ENCODE measurements at places on chromosomes 11 and 22.

DNA sequence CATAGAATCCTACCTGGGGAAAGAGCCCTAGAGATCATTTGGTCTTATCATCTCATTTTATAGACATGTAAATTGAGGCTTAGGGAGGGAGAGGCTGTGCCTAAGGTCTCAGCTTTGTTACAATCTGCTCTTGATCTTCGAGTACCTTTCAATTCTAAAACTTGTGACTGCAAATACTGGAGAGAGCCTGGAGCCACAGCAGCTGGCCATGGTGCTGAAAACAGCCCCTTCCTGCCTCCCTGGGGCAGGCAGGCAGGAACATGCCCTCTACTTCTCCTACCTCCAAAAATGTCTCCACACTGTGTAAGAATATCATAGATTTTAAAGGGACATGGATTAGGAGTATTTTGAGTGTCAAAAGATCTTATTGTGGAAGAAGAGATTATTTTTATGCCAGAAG is 52.2 kb downstream of the C22orf42 start:
- peak; percentile 14 for DNase-seq

DNA sequence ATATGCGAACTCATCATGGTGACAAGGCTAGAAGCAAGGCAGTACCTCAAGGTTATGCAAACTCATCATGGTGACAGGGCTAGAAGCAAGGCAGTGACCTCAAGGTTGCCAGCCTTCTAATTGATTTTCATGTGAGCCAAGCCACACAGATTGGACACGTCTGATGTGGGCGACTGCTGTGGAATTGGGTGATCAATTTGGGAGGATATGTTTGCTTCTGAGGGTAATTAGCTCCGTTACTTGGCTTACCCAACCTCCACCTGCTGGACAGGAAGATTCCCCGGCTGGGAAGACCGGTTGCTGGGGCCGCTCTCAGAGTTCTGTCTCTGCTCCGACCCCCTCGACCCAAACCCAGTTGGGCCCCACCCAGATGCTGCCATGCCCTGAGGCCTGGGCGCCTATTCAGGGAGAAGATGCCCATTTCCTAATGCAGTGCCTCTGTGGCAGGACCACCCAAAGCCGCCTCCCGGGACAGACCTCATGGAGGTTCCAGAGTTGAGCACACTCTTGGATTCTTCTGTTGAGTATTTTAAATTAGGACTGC is 69.9 kb upstream of the SHANK2 start:
- no peak for DNase-seq

GRCh38 chr11:56637500-56637899 is 4.7 kb downstream of the OR5AP2 start:
- DNase-seq, result no peak

- DNase-seq, result no peak
Measured at GRCh38 chr22:19757140-19757984, 3.2 kb upstream of the TBX1 start.

DNA sequence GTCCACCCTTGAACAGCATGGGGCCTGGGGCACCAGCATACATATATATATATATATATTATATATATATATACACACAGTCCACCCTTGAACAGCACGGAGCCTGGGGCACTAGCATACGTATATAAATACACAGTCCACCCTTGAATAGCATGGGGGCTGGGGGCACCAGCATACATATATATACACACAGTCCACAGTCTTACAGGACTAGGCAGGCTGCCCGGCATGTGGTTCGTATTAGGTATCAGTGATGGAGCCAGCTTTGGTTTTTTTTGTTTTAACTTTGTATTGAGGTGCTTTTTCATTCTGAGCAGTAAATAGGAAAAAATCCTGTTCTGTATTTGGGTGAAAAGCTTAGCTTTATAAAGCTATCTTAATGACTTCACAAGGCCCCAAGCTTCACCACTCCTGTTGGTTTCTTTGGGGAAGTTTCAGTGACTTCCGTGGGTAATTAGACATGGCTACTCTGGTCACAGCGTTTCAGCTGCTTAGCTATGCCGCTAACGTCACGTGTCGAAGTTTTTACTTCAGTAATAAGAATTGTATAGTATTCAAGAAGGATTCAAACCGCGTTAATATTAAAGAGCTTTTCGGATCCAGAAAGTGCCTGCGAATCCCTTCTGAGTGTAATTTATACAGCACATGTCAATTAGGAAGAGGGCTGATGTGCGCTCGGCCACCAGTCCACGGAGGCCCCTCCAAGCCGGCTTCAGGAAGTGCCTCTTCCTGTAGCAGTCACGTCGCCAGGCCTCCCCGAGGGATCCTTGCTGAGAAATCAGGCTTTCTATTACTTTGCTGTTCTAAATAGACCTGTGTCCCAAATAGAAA is 179.7 kb downstream of the TBC1D22A start:
- DNase-seq, result no peak

DNA sequence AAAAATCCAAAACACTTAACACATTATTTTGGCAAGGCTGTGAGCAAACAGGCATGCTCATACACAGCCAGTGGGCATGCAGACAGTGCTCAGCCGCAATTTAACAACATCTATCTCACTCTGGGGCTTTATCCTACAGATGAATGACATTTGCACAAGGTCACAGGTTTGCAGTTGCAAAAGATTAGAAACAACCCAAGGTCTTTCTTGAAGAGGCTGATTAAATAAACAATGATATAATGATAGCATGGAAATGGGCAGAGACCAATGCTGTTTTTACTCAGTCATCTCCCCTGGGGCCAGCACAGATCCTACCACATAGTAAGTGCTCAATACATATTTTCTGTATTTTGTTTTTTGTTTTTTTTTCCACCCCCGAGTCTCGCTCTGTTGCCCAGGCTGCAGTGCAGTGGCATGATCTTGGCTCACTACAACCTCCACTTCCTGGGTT is 9.4 kb downstream of the A4GALT start:
- DNase-seq, result no peak

DNA sequence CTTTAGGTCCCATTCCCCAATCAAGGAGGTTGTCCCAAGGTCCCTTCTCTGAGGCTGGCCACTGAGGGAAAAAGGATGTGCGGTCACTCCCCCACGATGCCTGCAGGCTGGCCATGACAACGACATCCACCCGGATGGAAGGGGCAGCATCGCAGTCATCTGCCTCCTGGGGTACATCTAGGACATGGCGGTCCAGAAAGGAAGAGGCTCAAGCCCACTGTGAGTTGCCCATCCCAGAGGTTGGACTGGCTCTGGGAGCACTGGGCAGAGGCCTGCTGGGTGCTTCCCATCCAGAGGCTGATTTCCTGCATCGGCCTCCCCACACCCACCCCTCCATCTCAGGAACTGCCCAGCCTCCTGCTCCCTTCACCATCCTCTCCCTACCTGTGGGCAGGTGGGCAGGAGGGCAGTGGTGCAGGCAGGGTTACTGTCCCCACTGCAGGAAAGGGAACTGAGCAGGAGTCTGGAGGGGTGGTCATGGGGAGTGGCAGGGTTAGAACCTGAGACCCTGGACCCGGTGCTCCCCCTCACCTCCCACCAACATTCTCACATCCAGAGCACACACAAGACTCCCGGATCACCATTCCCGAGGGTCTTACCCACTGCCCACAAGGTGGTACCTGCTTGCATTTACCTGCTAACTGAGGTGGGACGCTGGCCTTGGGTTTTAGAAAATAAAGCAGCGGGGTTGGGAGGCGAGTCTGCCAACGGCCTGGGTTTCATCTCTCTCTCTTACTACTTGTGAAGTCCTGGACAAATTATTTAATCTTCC is 4.4 kb downstream of the RCE1 start:
- no peak for DNase-seq

- no peak for DNase-seq
Measured at GRCh38 chr11:13303668-13304649, 26.4 kb downstream of the BMAL1 start.

DNA sequence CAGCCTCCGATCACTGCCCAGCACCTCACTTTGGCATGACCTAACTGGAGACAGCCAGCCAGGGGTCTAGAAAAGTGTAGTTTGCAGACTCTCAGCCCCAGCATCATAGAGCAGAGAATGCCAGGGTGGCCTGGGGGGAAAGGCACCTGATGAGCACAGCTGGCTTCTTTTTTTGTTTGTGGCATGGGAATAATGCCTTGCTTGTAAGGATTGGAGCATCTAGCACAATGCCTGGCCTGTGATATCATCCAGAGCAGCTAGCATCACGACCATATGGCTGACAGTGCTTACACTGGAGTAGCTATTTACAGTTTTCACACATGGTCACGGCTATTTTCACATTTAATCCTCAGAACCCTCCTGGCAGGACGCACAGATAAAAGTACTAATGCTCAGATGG is 594.8 kb upstream of the B3GAT1 start:
- DNase-seq, result no peak

DNA sequence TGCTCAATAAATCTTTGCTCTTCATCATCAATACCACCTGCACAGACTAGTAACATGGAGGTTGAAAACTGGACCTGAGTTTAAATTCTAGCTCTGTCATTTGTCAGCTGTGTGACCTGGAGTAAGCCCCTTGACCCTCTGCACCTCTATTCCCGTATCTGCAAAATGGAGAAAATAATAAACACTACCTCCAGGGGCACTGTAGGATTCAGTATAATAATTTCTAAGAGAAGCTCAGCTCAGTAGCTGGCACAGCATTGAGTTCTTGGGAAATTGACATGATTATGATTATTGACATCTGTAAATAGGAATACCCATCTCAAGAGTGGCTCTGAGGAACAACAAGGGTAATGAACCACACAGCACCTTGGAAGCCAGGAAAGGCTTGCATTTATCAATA is 78.4 kb downstream of the MN1 start:
- no peak for DNase-seq

- peak; percentile 94 for DNase-seq
Measured at GRCh38 chr11:115263799-115264656, 240.2 kb downstream of the CADM1 start.

DNA sequence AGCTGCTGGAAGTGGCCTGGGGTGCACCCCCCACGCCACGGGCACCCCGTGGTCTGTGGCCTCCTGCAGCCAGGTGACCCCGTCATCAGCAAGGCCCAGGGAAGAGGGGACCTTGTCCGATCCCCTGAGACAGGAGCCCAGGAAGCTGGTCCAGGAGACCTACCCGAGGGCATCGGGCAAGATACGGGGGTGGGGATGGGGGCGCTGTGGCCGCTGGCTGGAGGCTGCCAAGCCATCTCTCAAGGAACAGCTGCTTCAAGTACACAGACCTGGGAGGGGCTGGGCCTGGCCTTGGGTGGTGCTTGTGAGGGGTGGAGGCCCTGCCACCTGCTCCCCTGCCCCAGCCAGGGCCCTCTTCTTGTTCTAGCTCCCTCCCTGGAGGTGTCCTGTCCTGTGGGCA is 1272.1 kb downstream of the BRD1 start:
- peak; percentile 37 for DNase-seq

GRCh38 chr11:64538501-64538951 is 52.5 kb upstream of the SLC22A12 start:
- DNase-seq, result no peak

- DNase-seq, result no peak
Measured at GRCh38 chr11:72586321-72587090, 87.7 kb downstream of the PDE2A start.

DNA sequence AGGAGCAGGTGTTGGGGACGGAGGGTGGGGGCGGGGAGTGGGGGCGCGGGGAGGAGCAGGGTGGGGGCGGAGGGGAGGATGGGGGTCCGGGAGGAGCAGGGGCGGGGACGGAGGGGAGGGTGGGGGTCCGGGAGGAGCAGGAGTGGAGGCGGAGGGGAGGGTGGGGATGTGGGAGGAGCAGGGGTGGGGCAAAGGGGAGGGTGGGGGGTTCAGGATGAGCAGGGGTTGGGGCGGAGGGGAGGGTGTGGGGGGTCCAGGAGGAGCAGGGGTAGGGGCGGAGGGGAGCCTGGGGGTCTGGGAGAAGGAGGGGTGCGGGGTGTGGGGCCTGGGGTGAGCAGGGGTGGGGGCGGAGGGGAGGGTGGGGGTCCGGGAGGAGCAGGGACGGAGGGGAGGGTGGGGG is 17.1 kb downstream of the CRELD2 start:
- peak; percentile 77 for DNase-seq

- no peak for DNase-seq
Measured at GRCh38 chr11:68090706-68091105, 30.5 kb downstream of the CHKA start.

GRCh38 chr11:46353698-46354097 is 6.4 kb downstream of the DGKZ start:
- no peak for DNase-seq

DNA sequence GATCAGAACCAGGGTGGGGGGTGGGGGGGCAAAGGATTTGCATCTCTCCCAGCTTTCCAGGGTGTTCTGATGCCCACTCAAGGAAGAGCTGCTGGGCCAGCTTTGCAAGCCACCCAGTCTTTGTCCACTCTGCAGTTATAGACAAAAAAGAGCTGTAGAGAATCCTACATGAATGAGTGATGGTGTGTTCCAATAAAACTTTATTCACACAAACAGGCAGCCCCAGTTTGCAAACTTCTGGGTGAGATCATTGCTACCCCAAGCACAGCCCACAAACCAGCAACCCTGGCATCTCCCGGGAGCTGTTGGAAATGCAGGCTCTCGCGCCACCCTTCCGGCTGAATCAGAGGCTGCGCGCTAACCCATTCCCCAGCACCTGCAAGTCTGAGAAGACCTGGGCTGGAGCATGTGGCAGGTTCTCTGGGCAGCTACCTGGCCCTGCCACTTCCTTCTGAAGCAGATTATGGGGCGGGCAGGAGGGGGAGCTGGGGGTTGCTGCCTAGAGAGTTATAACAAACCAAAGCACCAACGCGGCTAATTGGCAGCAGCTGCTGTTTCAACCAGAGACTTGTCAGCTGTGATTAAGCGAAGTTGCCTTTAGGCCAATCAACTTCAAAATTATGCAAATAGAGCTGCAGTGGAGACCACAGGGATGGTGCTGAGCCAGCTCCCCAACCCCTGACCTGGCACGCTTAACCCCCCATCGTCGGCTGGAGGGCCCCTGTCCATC is 3.8 kb upstream of the SHISAL1 start:
- DNase-seq, result peak; percentile 92

- DNase-seq, result no peak
Measured at GRCh38 chr11:20058749-20059458, 101.4 kb downstream of the DBX1 start.

GRCh38 chr22:39209756-39210155 is 35.0 kb downstream of the PDGFB start:
- peak; percentile 66 for DNase-seq

- no peak for DNase-seq
Measured at GRCh38 chr11:108886660-108887009, 221.8 kb downstream of the DDX10 start.

- DNase-seq, result no peak
Measured at GRCh38 chr11:7564803-7565202, 51.0 kb downstream of the PPFIBP2 start.

DNA sequence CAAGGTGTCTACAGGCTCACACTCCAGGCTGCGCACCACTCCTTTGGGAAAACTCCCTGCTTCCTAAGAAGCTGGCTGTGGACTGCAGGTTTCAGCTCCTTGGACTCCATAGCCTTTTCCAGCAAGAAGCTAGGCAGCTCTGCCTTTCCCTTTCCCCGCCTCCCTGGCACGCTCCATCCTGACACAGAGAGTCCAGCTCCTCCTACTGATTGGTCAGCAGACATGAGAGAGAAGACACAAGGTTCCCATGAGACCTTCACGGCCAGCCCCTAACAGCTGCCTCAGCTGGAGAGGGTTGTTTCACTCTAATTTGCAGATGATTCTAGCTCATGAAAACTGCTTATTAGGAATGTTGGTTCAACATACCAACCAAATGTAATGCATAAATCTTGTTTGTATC is 27.6 kb downstream of the TENM4 start:
- DNase-seq, result peak; percentile 98

GRCh38 chr11:18368221-18368620 is 26.1 kb upstream of the LDHA start:
- DNase-seq, result no peak
